ENCODE measurements at places on chromosomes 6 and 20. TPM values are rescaled to one million over a fixed set of nuclear protein-coding genes. Genes with fewer than 3 reads are reported as not detected.

Gene ISM1
- total RNA-seq, result 0.39 TPM

Gene KIAA0408
- total RNA-seq, result 2.6 TPM

Gene SLC32A1
- total RNA-seq, result not detected

Gene RSPH9
- total RNA-seq, result 1.3 TPM

Gene GPANK1
- 20.0 TPM for total RNA-seq

Gene TRERF1
- 4.0 TPM for total RNA-seq

Gene NRSN1
- total RNA-seq, result not detected

Gene KCNK16
- total RNA-seq, result not detected

Gene SOX18
- 0.12 TPM for total RNA-seq

Gene EPB41L2
- total RNA-seq, result 33.2 TPM

Gene PRSS35
- not detected for total RNA-seq

Gene APCDD1L
- 122 TPM for total RNA-seq

Gene SPTLC3
- 11.4 TPM for total RNA-seq

Gene BACH2
- total RNA-seq, result 2.0 TPM

Gene IFNGR1
- total RNA-seq, result 55.2 TPM

Gene PCK1
- not detected for total RNA-seq

Gene SEC23B
- 108 TPM for total RNA-seq

Gene ELOVL2
- 0.59 TPM for total RNA-seq

Gene DAAM2
- total RNA-seq, result 4.0 TPM

Gene OXT
- total RNA-seq, result not detected

Gene REPS1
- total RNA-seq, result 18.1 TPM

Gene GSTA3
- total RNA-seq, result not detected

Gene FGD2
- total RNA-seq, result not detected

Gene ZSCAN16
- 4.2 TPM for total RNA-seq

Gene MAP1LC3A
- 55.0 TPM for total RNA-seq

All from RPMI7951 (cell line).